ENCODE measurements at places on chromosomes 1 and 21.

DNA sequence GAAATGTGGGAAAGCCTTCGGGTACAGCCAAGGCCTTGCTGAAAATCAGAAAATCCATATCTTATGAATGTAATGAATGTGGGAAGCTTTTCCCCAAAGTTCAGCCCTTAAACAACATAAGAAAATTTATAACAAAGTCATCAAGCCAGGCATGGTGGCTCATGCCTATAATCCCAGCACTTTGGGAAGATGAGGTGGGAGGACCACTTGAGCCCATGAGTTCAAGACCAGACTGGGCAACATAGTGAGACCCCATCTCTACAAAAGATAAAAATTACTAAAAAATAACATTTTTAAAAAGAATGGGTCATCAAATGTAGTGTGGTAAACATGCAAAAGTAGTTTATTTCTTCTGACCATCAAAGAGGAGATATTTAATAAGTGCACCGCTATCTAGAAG lies 45.9 kb downstream of the KIAA0319L start:
- DNase-seq = no peak

GRCh38 chr1:88224906-88225305 lies 459.2 kb upstream of the PKN2 start:
- DNase-seq = no peak

DNA sequence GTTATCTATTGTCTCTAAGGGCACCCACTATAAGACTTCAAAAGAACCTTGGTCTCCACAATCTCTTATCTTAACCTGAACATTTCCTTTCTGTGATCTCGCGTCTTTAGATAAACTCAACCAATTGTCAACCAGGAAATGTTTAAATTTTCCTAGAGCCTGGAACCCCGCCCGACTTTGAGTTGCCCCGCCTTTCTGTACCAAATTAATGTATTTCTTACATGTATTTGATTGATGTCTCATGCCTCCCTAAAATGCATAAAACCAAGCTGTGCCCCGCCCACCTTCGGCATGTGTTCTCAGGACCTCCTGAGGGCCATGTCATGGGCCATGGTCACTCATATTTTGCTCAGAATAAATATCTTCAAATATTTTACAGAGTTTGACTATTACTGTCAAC lies 5.9 kb upstream of the CXADR start:
- DNase-seq = no peak

- no peak for DNase-seq
These were observed 28.5 kb upstream of the RNF2 start for GRCh38 chr1:185016880-185017279.

- DNase-seq = no peak
These were observed 45.8 kb downstream of the PTPRF start for GRCh38 chr1:43576521-43576920.

All from NCI-H446 (cell line).